ENCODE measurements at places on chromosomes 3 and 15. TPM values are rescaled to one million over a fixed set of nuclear protein-coding genes. Genes with fewer than 3 reads are reported as not detected.

DNA sequence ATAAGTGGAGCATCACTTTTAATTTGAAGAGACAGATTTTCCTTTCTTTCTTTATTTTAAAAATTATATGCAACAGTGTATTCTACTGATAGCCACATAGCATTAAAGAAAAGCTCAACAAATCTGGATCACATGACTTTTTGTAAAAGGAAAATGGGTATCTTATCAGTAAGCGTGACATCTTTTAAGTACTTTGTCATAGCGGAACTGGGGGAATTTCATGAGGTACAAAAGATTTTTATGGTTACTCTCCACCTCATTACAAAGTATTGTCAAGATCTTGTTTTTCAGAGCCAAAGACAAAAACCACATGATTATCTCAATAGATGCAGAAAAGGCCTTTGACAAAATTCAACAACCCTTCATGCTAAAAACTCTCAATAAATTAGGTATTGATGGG is 219.6 kb upstream of the ZPLD1 start:
- DNase-seq, result no peak

DNA sequence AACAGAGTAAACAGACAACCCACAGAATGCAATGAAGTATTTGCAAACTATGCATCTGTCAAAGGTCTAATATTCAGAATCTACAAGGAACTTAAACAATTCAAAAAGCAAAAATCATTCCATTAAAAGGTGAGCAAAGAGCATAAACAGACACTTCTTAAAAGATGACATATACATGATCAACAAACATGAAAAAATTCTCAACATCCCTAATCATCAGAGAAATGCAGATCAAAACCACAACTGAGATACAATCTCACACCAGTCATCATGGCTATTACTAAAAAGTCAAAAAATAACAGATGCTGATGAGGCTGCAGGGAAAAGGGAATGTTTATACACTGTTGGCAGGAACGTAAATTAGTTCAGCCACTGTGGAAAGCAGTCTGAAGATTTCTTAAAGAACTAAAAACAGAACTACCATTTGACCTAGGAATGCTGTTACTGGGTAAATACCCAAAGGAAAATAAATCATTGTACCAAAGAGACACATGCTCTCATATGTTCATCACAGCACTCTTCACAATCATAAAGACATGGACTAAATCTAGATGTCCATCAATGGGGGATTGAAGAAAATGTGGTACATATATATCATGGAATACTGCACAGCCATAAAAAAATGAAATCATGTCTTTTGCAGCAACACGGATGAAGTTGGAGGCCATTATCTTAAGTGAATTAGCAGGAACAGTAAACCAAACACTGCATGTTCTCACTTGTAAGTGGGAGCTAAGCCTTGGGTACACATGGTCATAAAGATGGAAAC is 393.3 kb upstream of the CBLB start:
- DNase-seq, result no peak

DNA sequence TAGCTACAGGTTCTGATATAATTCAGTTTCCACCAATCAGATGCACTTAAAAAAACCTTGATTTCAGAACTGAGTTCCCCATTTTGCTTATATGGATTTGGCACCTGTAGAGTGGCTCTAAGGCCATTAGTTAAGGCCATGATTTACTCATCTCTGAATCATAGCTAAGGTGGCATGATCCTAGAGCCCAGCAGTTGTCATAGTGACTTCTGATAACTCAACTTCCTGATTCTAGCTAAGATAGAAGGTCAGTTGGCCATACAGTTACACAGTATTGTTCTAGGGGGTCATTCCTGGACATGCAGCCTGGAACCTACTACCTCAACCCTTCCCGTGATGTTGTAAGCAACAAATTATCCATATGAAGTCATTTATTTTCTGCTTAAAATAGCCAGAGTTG is 15.9 kb upstream of the TMEM87A start:
- peak; percentile 14 for DNase-seq

DNA sequence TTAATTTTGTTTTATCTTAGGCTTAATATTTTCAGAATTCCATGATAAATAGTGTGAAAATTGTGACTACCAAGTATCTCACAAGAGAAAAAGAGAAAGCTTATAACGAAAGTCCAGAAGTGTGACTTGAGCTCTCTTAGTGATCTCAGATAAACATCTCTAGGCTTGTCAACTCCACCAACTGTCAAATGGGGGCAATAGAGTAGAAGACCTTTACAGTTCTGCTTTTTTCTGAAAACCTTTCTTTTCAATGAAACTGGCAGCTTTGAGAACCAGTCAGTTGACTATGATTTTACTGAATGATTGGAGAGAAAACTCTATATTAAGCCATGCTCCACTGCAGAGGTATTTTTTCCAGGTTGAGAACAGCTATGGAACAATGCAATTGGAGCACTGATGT is 119.2 kb upstream of the TP63 start:
- DNase-seq, result no peak

GRCh38 chr15:20657084-20657483 is 115.5 kb upstream of the GOLGA6L6 start:
- DNase-seq, result no peak

DNA sequence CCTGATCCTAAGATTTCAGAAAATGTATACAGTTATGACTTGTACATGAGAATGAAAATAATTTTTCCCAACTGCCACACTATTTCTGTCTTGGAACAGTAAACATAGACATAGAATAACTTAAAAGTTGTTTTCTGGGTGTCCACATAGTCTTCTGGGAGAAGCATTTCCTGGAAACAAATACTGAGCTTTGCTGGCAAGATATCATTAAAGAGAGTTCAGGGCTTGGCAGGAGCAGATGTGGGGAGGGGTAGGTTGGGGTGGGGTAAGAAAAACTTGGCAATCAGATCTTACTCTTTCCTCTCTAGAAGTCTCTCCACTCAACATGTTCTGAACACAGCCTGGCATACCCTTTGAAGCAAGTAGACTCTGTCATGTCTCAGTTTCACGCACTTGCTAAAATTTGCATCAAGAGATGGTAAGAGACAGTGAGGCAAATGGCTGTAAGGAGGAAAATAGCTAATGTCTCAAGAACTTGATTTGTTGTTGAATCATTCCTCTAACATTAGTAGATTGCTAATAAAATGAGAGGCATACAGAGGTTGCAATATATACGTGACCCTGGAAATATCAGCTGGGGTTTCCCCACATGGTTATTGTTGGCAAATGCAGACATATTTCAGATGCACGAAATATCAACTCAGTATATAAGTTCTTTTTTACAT is 27.3 kb upstream of the ABI3BP start:
- DNase-seq, result peak; percentile 42

DNA sequence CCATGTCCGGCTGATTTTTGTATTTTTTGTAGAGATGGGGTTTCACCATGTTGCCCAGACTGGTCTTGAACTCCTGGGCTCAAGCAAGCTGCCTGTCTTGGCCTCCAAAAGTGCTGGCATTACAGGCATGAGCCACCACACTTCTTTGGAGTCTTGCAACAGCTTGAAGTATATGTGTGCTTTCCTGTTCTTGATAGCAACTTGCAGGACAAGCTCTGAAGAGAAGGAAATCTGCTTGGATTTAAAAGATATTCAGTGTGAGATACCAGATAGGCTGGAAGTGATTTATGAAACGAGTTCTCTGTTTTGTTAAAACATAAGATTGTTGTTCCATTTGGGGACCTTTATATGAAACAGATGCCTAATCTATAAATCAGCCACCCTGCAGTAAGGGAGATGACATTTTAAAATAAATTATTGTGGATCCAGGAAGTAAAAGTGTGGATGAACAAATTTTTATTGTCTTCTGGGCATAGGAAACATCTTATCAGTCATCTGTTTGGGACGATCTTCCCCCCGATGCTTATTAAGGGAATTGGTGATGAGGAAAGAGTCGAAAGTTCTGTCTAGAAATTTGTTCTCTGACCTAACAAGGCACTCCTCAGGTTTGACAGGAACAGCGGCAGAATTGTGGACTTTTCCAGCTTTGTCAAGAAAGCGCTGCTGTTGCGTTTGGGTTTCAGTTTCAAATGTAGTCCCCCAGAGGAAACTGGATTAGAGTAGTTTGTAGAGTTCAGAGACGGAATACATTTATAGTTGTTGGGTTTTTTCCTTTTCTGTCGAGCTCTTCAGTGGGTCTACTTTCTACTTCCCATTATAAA is 53.7 kb upstream of the MAGI1 start:
- DNase-seq, result no peak

GRCh38 chr3:159074756-159075701 is 273.2 kb downstream of the MFSD1 start:
- no peak for DNase-seq

The DUOX1 gene
- not detected for total RNA-seq

The PTX3 gene
- 311 TPM for total RNA-seq
